Colonic mucosa (tissue), 4 donors: ENCODE measurements at places on chromosomes 1 and 21. TPM values are rescaled to one million over a fixed set of nuclear protein-coding genes. Genes with fewer than 3 reads are reported as not detected.
A peak's percentile ranks its signal among the peaks of the same experiment; 100 is the strongest.

- no peak overlapping the region for H3K4me3 ChIP-seq
- no peaks in the 10 kb centered on the region for H3K36me3 ChIP-seq
- H3K4me1 ChIP-seq = peaks cover 28% of the 10 kb centered on the region
- peak overlapping the region; percentile 92 for H3K27ac ChIP-seq
Measured at GRCh38 chr1:21325731-21326387, 35.6 kb upstream of the ECE1 start.

DNA sequence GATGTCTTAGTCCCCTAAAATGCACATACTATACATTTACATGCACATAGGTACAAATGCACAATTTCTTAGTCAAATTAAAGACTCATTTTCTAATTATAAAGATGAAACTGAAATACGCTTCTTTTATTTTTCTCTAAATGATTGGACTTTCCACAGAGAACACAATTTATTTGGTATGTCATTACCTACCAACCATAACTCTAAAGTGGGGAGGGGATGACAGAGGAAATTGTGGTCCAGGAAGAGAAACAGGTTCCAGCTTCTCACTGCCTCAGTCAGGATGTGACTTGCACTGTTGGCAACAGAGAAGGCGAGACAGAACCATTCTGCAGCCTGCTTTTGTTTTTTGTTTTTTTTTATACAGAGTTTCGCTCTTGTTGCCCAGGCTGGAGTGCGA, 1189.2 kb downstream of the PLA2G4A start:
- H3K4me1 ChIP-seq = no peaks in the 10 kb centered on the region
- no peaks in the 10 kb centered on the region for H3K27me3 ChIP-seq

DNA sequence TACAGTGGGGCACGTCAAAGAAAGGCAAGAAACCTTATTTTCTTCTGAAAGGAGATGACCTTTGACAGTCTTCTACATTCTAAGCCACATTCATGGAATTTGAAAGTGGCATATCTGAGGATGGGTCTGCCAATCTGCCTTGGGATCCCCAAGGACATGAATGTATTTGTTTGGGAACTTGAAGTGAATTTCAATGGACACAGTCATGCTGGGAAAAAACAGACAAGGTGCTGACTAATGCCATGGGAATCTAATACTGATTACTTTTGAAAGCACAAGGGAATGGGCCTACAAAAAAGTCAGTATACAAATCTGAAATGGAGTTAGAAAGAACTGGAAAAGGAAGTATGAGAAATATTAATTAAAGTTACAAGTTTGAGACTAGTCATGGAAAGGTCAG, 128.8 kb downstream of the KCNJ6 start:
- no peak overlapping the region for H3K27ac ChIP-seq
- no peak for DNase-seq
- H3K4me3 ChIP-seq = no peak overlapping the region
- no peaks in the 10 kb centered on the region for H3K4me1 ChIP-seq
- no peaks in the 10 kb centered on the region for H3K36me3 ChIP-seq

DNA sequence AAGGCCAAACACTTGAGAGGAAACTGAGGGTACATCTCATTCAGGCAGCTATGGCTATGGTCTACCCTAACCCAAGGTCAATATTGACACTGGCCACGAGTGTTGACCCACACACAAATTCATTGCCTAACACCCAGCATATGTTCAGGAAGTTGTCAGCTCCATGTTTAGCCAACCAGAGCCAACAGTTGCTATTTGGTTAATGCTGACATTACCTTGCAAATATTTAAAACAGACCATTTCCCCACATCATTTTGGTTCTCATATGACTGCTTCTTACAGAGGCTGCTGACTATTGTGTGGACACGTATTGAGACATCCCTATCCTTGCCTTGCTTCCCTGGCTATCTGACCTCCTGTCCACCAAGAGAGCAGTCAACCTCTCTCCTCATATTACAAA, 97.3 kb downstream of the LMX1A start:
- no peak overlapping the region for H3K27ac ChIP-seq
- no peaks in the 10 kb centered on the region for H3K4me1 ChIP-seq
- no peaks in the 10 kb centered on the region for H3K27me3 ChIP-seq
- H3K4me3 ChIP-seq = no peak overlapping the region
- no peaks in the 10 kb centered on the region for H3K36me3 ChIP-seq

Gene CNR2
- 0.13 TPM for total RNA-seq

Gene ASTN1
- total RNA-seq = 0.42 TPM

Gene LCE2A
- total RNA-seq = not detected

Gene MTARC1
- 33.6 TPM for total RNA-seq

Gene PLCH2
- 3.8 TPM for total RNA-seq
